ENCODE measurements at places on chromosomes 2 and 18.
A peak's percentile ranks its signal among the peaks of the same experiment; 100 is the strongest.

DNA sequence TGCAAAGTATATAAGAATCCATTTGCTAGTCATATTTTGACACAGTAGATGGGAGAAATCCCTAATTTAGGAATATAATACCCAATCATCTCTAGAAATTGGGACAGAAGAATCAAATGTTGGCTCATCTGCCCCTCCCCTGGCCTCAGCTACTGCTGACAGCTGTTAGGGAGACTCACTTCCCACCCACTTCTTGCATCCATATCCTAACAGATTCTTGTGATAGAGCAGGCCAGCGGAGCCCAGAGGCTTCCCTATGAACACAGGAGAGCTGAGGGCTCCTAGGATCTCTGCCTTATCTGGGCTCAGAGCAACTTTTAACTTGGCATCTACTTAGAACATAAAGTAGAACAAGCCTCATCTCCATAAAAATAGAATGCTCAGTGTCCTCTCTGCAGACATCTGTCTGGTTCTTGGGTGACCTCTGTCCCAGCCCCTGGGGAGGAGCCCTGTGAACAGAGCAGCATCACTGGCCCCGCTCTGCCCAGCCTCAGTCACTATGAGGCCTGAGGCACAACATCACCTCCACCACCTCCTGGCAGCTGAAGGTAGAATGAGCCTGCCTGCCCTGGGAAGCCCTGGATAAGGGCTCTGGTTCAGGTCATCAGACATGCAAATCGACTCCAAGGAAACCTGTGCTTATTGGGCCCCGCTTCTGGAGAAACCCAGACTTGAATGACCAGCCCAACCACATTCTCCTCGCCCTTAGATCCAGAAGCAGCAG, 229.7 kb downstream of the ANKRD36B start:
- no peak for DNase-seq

GRCh38 chr18:57353940-57354461, 1.6 kb downstream of the ST8SIA3 start:
- DNase-seq: no peak

DNA sequence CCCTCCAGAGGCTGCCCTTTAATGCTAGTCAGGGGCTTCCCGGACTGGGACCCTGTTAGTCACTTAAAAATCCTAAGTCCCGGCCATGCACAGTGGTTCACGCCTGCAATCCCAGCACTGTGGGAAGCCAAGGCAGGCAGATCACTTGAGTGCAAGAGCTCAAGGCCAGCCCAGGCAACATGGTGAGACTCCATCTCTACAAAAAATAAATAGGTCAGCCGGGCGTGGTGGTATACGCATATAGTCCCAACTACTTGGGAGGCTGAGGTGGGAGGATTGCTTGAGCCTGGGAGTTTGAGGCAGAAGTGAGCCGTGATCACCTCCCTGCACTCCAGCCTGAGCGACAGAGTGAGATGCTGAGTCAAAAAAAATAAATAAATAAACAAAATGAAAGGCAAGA, 17.2 kb upstream of the KCNG2 start:
- no peak for DNase-seq

DNA sequence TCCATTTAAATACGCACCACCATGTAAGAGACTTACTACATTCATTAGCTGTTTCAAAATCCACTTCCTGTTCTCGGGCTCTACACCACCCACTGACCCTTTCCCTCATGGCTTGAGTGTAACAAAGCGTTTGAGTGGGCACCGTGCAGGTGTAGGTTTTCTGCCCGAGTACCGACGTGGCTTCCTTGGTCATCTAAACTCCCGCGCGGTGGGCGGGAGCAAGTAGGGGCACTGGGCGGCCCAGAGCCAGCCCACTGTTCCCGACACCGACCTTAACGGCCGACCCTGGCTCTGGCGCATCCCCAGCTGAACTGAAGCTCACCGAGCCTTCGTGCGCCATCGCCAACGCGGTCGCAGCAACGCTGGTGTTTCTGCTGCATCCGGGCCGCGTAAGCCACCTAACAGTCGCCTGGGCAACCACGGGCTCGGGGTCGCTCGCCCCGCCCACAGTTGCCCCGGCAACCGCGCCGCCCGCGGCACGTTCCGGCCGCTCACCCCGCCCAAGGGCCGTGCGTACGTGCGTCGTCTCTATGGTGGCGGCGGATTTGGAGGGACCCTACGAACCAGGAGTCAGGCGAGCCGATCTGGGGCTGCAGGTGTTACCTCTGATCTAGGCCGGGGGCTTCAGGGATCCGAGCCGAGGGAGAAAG, at the start of the genes C2orf81 and WDR54:
Gene C2orf81 (minus strand): TSS at position 399 of the 650 bp plus-strand sequence. CDS start 59 bp downstream, at position 340.
Gene WDR54 (plus strand): TSS at position 510 of the 650 bp plus-strand sequence. CDS start 424 bp downstream, outside the sequence.
- peak; percentile 86 for DNase-seq

- DNase-seq: peak; percentile 76
Observed at GRCh38 chr2:164890544-164890943, 48.9 kb upstream of the COBLL1 start.

GRCh38 chr2:183348492-183348891, 224.2 kb downstream of the NUP35 start:
- DNase-seq: no peak

GRCh38 chr2:235004329-235004903, 52.6 kb downstream of the SH3BP4 start:
- no peak for DNase-seq

- DNase-seq: no peak
Observed at GRCh38 chr2:38610851-38611801, 8.4 kb upstream of the HNRNPLL start.

DNA sequence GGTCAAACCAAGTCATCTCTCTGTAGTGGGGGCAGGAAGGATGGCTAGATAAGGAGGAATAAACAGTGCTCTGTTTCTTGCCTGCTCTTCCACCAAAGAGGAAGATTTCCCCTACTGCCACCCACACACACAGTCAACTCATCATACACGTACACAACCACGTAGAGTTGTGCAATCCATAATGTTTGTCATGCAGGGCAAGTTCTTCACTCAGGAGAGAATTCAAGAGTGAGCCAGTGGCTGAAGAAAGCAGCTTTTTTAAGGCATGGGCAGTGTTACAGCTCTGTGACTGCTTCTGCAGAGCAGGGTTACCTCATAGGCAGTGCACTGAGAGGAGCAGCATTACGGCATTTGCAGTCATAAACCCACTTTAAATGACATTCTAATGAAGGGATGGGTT, 283.0 kb downstream of the RND3 start:
- DNase-seq: peak; percentile 25

DNA sequence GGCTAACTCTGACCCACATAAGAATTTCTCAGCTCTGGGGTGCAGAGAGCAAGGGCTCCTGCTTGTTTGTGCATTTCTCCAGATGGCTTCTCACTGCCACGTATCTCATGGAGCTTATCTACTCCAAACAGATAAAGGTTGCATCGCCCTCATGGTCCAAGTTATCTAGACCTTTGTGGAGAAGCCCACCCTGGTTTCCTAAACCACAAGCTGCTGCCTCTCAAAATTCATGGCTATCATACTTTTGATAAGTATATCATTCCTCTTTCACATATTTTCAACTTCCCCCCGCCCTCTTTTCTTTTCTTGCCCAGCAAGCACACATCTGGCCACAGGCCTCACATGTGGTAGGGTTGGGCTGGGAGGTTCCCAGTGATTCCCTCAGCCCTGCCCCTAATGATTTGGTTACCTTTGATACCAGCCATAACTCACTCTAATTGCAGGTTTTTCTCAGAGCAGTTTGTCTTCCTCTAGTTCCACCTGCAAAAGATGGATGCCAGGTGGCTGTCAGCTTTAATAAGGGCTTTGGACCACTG, 146.0 kb downstream of the RHBDD1 start:
- no peak for DNase-seq

DNA sequence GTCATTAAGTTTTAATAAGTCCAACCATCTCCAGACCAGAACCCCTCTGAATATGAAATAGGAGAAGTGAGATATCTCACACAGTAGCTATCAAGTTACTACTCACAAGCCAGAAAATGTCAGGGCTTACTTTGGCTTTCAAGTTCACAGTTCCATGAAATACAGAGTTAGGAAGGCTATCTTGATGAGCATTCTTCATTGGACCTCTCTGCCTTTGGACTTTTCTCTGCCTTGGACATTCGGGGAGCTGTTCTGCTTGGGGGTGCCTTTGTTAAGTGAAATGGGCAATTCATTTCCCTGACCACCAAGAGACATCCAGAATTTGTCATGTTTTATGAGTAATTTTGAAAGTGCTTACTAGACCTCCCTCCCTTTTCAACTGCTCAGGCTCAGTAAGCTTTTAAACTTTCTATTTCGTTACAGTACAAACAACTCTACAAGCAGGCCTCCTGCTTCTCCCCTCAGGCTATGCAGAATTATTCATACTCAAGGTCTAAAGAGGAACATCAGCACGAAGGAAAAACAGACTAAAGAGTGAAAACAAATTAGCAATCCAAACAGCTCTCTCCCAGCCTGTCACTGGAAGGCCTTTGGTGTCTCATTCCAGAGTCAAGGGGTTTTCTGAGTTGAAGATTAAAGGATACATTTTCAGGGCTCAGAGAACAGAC, 95.3 kb downstream of the MREG start:
- no peak for DNase-seq

DNA sequence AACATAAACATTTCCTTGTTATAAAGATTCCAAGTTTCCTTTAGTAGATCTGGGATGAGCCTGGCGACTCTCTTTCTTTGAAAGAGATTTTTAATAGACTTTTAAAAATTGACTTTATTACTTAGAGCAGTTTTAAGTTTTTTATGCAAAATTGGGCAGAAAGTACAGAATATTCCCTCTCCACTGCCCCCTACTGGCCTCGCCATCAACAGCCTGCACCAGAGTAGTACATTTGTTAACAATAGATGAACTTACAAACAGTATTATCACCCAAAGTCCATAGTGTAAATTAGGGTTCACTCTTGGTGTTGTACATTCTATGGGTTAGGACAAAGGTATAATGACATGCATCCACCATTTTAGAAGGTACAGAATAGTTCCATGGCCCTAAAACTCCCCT, 3.9 kb downstream of the MAP3K19 start:
- DNase-seq: no peak

DNA sequence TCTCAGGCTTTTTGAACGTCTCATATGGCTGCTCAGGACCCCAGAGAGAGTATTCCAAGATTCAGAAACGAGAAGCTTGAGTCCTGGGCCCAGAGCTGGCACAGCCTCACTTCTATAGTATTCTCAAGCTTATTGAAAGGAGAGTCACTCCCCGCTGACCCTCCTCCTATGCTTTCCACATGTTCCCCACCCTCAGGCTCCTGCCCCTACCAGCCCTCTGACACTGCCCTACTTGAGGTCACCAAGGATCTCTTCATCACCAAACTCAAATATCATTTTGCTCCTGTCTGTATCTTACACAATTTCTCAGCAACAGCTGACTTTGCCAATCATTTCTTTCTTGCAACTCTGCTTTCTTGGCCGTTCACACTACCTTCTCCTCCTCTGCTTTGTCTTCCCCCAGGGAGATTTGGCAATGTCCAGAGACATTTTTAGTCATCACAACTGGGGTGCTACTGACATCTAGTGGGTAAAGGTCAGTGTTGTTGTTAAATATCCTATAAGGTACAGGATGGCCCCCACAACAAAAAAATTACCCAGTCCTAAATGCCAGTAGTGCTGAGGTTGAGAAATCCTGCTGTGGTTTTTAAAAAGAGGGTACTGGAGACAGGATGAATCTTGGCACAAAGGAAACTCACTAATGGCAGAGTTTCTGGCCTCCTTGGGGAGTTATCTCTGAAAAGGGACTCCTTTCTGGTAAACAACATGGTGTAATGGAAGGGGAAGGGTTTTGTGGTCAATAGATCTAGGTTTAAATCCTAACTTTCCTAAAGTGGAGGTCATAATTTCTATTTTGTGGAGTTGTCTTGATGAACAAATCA, 26.9 kb upstream of the INSIG2 start:
- peak; percentile 41 for DNase-seq

DNA sequence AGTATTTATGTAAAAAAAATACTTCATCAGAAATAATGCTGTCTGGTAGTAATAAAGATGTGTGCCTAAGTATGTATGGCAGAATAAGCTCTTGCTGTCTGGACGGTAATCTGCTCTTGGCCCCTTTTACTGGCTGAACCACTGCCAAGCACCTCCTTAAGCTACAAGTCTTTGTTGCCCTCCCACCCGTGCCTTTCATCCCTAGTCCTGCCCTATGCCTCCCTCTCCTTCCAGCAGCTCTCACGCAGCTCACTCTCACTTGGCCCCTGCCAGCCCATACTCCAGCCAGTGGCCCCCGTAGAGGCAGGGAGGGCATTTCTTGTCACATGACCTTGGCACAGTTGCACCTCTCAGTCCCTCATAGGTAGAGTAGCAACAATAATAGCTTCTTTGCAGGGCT, 54.5 kb upstream of the NPAS2 start:
- DNase-seq: no peak

DNA sequence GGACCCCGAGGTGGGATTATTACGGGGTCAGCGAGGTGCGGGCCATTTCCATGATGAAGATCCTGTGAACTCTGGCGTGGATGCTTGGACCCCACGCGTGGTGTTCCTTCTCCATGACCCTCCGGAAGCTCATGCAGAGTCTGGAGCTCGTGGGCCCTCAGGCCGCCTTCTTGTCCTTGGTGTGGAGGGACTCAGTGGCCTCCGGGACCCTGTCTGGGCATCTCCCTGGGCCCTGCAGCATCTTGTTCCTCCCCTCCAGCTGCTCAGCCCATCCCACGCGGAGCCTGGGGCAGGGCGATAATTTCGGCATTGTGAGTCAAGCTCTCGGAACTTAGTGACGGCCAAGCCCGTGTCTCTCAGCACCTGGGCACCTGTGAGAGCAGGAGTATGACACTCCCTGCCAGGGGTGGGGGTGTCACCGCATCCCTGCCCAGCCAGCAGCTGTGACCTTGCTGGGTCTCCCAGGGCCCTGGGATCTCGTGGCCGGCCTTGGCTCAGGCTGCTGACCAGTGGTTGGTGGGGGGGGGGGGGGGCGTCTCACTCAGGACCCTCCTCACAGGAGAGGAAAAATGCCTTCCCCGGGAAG, 24.6 kb downstream of the RTP5 start:
- DNase-seq: no peak

DNA sequence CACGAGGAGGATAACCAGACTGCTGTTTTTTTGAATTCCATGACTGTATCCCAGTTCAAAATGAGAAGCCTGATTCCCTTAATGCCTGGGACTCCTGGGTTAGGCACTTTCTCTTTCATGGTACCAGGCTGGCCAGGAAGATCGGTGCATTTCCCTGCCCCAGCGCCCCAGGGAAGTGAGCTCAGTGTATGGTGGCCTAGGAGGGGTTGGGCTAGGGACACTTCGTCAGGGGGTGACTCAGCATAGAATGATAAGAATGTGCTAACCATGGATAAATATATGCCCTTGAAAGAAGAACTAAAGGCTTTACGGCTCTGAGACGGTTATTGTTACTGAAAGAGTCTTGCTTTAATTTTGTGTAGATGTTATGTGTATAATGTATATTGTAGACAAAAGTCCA, 27.5 kb upstream of the FAM237A start:
- DNase-seq: no peak

GRCh38 chr18:911486-911885, 6.8 kb downstream of the ADCYAP1 start:
- no peak for DNase-seq

Data from Kasumi-1 (cell line).